HCT116 (cell line): ENCODE measurements at places on chromosomes 3 and 15. TPM values are rescaled to one million over a fixed set of nuclear protein-coding genes. Genes with fewer than 3 reads are reported as not detected.

The SLC6A1 gene
- not detected for total RNA-seq

The PLSCR4 gene
- 4.1 TPM for total RNA-seq

The APPL1 gene
- 30.8 TPM for total RNA-seq

The P2RY13 gene
- total RNA-seq, result not detected

The FAM3D gene
- 0.32 TPM for total RNA-seq

The GOLGA8M gene
- 0.44 TPM for total RNA-seq

The MOBP gene
- not detected for total RNA-seq

The CHL1 gene
- not detected for total RNA-seq

The PLA2G4B gene
- total RNA-seq, result 4.7 TPM

The EXD1 gene
- not detected for total RNA-seq

The TERC gene
- 47.0 TPM for total RNA-seq

The BFSP2 gene
- not detected for total RNA-seq

The CDC25A gene
- 19.6 TPM for total RNA-seq

The CCDC54 gene
- total RNA-seq, result not detected

The CTNNB1 gene
- total RNA-seq, result 265 TPM

The SLC28A1 gene
- not detected for total RNA-seq

The GOLGA6D gene
- total RNA-seq, result 0.12 TPM

The TRANK1 gene
- 1.1 TPM for total RNA-seq

The LIPC gene
- total RNA-seq, result not detected

The WNT7A gene
- 0.34 TPM for total RNA-seq

The HYKK gene
- total RNA-seq, result 6.2 TPM

The CYP19A1 gene
- total RNA-seq, result not detected

The TMEM62 gene
- 8.8 TPM for total RNA-seq

The TTC21A gene
- 5.6 TPM for total RNA-seq

The ANKRD34C gene
- total RNA-seq, result not detected

The SCAMP5 gene
- 6.2 TPM for total RNA-seq

The SV2B gene
- total RNA-seq, result not detected

The ZBBX gene
- 0.81 TPM for total RNA-seq

The ZBTB47 gene
- 6.3 TPM for total RNA-seq

The CD200R1L gene
- not detected for total RNA-seq

The OSTN gene
- total RNA-seq, result not detected

The PAQR5 gene
- 34.0 TPM for total RNA-seq

The CTXN2 gene
- not detected for total RNA-seq

The GOLGA8K gene
- total RNA-seq, result 3.3 TPM

The XIRP1 gene
- total RNA-seq, result not detected

The RGMA gene
- total RNA-seq, result 5.5 TPM

The CCK gene
- total RNA-seq, result 0.32 TPM

The IGSF11 gene
- total RNA-seq, result not detected
